Lower leg skin (tissue), 4 donors: ENCODE measurements at places on chromosomes 11 and 22. TPM values are rescaled to one million over a fixed set of nuclear protein-coding genes. Genes with fewer than 3 reads are reported as not detected.

GRCh38 chr22:36713436-36713835 lies 9.9 kb upstream of the CACNG2 start:
- no peak for DNase-seq

DNA sequence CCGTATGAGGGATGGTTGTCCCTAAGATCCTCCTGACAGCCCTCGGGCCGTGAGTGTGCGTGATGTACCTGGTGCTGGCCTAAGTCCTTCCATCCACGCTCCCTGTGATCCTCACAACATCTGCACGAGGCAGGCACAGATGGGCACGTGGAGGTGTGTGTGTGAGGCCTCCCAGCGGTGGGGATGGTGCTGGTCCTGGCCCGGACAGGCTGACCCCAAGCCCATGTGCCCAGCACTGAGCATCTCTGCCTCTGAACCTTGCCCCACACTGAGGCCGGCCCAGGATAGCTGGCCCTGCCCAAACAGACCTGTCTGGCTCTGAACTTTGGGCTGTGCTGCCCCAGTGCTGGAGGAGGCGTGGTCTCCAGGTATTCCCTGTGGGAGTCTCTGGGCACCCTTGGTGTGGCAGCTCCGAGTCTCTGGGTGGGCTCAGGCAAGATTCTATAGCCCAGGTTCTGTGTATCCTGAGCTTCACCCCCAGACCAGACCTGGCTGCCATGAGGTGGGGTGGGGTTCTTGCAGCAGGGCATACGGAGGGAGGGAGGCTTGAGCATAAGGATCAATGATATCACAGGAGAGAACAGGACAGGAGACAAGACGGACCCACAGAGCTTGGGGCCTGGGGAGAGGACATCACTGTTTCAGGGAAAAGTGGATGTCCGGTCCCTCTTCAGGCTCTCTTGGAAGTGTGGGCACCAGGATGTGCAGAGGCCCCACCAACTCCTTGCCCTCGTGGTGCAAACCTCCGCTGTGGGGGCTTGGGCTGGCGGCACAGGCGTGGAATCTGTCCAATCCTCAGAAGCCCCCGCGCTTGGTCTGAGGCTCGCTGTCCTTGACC lies 881.8 kb downstream of the BRD1 start:
- DNase-seq, result peak; percentile 9

DNA sequence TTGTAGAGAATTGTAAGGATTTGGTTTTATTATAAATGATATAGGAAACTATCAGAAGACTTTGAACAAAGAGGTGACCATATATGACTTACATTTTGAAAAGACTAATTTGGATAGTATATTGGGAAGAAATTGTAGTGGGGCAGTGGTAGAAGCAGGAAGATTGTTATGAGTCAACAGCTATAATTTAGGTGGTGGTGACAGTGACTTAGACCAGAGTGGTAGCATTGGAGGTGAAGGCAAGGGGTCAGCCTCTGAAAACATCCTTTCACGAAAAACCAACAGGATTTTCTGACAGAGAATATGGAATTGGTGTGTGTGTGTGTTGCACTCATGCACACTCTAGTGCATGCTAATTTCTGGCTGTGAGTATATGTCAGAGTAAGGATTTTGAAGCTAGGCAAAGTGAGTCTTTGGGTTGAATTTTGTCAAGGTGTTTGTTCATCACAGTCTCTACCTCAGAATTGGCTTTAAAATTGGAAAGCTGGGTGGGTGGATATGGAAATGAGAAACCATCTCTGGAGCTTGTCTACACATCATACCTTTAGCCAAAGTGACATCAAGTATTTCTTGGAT lies 8.2 kb upstream of the HBE1 start:
- no peak for DNase-seq

SHANK3 gene
- total RNA-seq, result 8.9 TPM

GRCh38 chr11:134858783-134859480 lies 446.9 kb upstream of the B3GAT1 start:
- DNase-seq, result peak; percentile 77

DNA sequence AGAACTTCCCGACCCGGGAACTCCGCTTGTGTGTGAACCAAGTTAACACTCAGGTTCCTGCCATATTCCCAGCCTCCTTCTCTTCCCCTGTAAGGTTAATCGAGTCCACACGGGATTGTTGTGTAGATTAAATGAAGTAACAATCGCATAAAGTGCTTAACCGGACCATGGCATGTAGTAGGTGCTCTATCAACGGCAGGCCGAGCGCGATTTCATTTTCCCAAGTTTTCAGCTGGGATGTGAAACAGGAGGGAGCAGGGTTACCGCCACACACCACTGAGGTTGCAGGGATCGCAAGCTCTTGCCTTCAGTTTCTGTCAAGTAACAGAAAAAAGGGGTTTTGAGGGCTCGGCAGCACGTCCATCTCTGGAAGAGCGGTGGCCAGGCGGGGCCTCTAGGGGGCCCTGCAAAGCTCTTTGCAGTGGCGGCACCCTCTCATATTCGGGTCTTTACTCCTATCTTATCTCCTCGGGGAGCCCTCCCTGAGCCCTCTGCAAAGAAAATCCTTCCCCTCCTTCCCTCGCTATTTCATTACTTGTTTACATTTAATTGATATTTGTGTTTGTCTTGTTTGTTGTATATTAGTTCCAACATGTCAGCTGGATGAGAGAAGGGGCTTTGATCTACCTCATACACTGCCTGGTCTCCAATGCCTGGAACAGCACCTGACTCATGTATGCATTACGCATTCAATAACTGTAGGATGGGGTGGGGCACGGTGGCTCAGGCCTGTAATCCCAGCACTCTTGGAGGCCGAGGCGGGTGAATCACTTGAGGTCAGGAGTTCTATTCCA lies 816 bp upstream of the PLEKHA7 start:
- no peak for DNase-seq

TRAF6 gene
- total RNA-seq, result 16.0 TPM

DNA sequence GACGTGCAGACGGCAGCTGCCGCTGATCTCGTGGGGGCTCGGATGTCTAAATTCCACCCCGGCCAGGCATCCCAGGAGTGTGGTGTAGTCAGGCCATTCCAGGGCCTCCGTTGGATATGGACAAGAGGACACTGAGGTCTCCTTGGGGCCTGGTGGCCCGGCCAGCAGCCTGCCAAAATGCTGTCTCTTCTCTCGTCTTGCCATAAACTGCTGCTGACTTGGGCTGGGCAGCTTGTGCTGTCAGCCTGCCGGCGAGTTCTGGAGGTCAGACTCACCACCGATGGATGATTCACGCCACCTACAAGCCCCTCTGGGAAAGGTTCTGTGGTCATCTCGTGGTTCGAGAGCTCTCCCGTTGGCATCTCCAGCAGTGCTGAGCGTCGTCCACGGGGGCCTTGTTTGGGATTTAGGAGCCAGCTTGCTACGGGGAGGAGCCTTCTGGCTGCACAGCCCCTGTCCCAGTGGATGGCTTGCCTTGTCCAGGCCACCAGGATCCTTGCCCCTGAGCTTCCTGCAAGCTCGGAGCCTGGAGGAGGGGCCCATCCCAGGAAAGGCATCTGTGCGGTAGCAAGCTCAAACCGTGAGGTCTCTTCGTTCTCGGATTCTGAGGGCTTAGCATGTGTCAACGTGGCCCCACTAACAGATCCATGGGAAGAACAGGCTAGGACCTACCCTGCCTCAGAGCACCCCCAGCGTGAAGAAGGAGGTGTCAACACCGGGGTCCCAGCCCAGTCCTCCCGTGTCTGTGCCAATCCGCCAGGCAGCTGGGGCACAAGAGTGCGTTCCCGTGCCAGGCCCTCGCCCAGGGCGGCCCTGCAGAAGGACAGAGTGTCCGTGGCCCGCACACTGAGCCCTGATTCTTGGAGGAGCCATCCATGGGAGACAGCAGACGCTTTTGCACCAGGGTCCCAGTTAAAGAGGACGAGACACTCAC lies 1114.1 kb downstream of the BRD1 start:
- no peak for DNase-seq

DNA sequence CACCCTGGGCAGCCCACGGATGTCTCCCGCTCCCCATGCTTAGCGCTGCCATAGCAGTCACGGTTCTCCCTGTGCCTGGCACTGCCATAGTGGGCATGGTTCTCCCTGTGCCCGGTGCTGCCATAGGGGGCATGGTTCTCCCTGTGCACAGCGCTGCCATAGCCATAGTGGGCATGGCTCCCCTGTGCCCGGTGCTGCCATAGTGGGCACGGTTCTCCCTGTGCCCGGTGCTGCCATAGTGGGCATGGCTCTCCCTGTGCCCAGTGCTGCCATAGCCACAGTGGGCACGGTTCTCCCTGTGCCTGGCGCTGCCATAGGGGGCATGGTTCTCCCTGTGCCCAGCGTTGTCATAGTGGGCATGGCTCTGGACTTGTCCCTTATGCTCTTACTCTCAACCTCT lies 19.9 kb upstream of the ARAP1 start:
- no peak for DNase-seq

GRCh38 chr22:27810609-27811151 lies 9.1 kb upstream of the MN1 start:
- DNase-seq, result peak; percentile 67

DNAJB13 gene
- not detected for total RNA-seq

DNA sequence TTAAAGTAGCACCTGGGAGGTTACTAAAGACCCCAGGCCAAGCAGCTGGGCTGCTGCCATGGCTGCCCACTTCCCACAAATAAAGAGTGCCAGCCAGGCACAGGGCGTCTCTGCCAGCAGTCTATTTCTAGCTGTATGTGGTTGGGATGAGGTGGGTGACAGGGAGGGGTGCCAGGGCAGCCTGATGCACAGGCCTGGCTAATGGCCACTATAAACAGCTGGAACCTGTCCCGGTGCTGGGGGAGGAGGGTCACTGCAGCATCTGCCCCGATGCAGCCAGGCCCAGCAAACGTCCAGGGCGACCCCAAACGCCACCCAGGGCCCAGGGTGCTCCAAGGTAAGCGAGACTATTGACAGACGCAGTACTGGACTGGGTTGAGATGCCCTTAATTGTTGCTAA lies 37.4 kb downstream of the SCUBE1 start:
- DNase-seq, result no peak

GAB4 gene
- total RNA-seq, result 0.46 TPM

LYVE1 gene
- total RNA-seq, result 24.3 TPM

GRCh38 chr11:77199137-77199745 lies 71.2 kb downstream of the MYO7A start:
- no peak for DNase-seq

TRIOBP gene
- total RNA-seq, result 86.4 TPM

TEX12 gene
- 0.75 TPM for total RNA-seq

DNA sequence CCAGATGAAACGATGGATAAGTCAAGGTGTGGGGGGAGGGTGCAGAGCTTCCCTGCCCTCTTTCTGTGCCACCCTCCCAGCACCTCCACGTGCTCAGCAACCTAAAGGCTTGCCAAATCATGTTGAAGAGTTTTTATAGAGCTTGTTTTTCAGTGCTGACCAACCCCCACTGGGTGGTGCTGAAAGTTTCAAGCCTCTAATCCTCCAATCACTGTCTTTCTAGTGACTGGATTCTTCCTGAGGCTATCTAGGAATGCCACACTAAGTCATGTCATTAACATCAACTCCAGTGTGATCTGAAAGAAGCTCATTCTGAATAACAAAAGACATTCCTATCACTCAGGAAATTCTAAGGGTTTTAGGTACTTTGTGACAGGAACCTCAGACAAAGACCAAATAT lies 382.6 kb downstream of the DYNC2H1 start:
- DNase-seq, result no peak

DNA sequence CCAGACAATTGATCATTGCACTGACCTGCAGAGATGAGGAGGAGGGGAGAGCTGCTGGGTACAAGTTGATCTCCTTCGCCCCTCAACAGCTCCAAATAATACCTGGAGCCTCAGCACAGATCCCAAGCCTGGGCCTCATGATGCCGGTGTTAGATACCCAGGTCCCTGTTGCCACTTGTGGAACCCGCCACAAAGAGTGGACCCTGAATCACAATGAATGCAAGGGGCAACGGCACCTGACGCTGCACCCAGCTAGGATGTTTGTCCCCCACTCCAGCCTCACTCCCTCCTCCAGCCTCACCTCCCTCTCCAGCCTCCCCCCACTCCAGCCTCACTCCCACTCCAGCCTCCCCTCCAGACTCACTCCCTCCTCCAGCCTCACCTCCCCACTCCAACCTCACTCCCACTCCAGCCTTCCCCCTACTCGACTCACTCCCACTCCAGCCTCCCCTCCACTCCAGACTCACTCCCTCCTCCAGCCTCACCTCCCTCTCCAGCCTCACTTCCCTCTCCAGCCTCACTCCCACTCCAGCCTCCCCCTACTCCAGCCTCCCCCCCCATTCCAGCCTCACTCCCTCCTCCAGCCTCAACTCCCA lies 879.0 kb downstream of the BRD1 start:
- DNase-seq, result peak; percentile 4

- DNase-seq, result no peak
Measured at GRCh38 chr22:33357981-33358399, 299.8 kb upstream of the SYN3 start.

DNA sequence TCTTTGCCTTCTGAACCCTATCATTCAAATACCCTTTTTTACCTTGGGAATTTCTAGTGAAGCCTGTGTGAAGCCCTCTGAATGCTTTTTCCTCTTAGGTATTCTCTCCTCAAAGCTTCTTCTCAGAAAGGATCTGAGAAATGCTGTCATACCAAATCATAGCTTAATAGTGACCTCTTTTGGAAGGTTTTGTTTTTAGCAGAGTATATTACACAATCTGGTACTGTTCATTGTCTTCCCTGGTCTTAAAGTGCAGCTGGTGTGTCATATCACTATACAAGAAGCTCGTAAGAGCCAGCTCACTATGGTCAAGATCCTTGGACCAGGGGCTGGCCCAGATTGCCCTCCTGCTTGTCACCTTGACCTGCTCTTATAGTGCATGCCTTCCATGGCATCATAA lies 204.4 kb upstream of the ANO5 start:
- no peak for DNase-seq

TRPM5 gene
- not detected for total RNA-seq

SH3BP1 gene
- 73.4 TPM for total RNA-seq

PLA2G3 gene
- 11.3 TPM for total RNA-seq

OR52M1 gene
- not detected for total RNA-seq
